ENCODE measurements at places on chromosomes 5 and 9.

DNA sequence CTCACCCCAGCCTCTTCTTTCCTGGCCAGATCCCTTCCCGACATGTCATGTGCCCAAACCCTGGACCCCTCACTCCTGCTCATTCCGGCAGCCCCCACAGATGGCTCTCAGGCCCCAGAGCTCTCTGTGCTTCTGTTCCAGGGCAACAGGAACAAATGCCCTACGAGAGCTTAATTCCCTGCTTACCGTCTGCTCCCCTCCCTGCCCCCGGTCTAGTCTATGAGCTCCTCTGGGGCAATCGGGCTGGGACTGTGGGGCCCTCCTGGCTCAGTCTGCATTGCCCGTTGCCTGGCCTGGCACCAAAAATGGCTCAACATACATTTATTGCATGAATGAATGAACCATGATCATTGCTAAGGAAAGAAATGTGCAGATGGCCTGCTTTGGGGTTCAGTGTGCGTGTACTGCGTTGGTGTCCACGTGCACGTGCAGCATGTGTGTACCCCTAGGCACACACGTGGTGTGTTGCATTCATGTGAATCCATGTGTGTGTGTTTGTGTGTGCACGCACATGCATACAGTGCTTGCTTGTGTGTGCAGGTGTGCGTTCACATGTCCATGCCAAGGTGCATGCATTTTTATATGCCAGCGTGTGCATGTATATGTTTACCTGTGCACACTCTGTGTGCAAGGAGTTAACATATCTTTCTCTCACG lies 201.2 kb upstream of the IER5L start:
- no peak for DNase-seq

DNA sequence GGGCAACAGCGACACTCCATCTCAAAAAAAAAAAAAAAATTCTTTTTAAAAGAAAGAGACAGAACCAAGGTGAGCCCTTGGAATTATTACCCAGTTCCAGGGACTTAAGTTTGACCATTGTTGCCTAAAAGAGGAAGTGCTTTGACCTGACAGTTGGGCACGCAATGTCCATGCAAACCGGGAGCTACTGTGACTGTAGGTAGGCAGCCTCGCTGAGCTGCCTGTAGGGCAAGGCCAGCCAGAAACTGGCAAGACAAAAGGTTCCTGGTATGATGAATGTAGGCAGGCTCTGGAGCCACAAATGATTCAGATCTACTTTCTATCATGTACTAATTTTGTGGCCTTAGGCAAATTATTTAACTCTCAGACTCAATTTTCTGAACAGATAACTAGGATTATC lies 334.8 kb upstream of the ZNF462 start:
- DNase-seq, result no peak

- no peak for DNase-seq
These were observed 44.9 kb upstream of the MYO10 start for GRCh38 chr5:16980983-16981382.

DNA sequence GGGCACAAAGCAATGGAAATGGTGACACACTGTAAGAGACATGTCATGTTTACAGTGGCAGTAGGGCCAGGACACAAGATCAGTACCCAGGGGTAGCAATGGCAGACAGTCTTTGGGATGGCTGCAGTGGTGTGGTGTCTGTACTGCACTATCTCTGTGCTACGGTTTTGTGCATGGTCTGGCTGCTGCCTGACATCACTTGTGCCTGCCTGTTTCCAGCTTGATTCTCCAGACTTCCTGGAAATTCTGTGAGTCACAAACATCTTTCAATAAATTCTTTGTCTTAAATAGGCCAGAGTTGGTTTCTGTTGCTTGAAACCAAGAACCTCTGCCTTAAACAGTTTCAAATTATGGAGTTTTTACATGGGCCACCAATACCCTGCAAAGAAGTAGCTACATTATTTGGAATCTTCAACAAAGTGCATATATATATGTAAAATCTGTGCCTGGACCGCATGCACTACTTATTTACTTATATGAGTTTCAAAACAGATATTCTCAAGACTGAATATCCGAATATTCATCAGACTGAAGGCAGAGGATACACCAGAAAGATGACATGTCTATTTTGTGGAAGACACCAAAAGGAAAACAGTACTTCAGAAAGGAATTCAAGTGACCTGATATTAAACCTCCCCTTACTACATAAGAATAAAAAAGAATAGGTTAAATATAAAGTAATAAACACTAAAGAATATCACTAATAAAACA lies 188.1 kb downstream of the RFX3 start:
- DNase-seq, result no peak

GRCh38 chr5:169550227-169550626 lies 33.3 kb upstream of the SPDL1 start:
- DNase-seq, result no peak

- DNase-seq, result no peak
These were observed 3.8 kb downstream of the PRDM12 start for GRCh38 chr9:130668196-130668595.

- DNase-seq, result no peak
These were observed 967.5 kb downstream of the NR2F1-AS1 start for GRCh38 chr5:92613546-92613945.

DNA sequence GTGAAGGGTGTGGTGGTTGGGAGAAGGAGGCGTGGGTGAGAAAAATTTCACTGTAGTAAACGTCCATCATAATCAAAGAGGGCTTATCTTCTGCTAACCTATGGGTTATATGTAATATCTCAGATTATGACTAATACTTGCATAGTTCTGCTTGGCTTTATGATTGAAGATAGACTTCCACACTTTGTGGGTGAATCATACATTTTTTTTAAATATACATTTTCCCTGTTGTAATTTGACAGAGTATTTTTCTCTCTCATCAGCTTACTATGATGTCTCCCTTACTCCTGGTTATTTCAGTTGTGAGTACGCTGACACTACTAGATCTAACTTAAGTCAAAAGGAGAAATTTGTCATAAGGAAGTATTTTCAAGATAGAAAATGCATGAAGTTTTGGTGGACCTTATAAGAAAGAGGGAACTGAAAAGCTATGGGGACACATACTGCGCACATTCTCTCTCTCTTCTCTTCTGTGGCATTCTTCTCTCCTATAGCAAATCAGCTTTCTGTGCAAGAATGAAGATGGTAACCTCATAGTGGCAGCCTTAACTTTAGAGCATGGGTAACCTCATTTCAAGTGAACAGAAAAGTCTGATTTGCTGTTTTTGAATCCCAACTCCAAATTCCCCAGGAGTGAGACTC lies 4.9 kb upstream of the JAK2 start:
- DNase-seq, result no peak

DNA sequence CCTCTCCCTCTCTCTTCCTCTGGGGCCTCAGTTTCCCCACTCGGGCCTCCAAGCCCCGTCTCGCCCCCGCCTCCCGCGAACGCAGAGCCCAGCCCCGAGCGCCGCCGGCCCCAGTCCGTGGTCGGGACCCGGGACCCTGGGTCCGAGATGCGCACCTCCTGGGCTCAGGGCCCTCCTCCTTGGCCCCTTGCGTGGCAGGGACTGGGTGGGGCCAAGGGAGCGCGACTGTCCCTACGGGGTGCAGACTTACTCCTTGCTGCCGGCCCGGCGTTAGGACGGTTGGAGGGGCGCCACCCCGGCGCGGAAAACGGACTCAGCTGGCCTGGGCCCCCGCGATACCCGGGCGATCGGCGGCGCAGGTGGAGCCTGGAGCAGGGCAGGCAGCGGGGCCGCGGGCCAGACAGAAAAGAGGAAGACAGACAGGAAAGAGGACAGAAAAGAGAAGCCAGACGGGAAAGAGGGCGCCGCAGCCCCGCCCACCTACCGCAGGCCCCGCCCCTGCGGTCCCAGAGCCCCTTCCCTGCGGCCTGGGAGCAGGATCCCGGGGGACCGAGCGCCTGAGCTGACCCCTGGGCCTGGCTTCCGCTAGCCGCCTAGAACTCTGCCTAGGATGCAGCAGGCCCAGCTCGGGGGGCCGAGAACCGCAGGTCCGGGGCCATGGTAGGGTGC lies at the start of gene GBGT1:
Gene GBGT1, minus strand, starts transcription at position 411 of the 669 bp plus-strand sequence. CDS start 1,502 bp downstream, outside the sequence.
- no peak for DNase-seq

- DNase-seq, result no peak
These were observed 2.4 kb upstream of the CATSPER3 start for GRCh38 chr5:134965271-134965825.

GRCh38 chr5:38556599-38557307 lies at the start of gene LIFR:
Gene LIFR (minus strand): TSS chr5:38556646. CDS start chr5:38530647, 25,999 bp downstream.
- peak; percentile 82 for DNase-seq

GRCh38 chr5:113663879-113664541 lies 150.5 kb downstream of the YTHDC2 start:
- DNase-seq, result no peak
